ENCODE measurements at places on chromosomes 12 and 14.

GRCh38 chr12:103930787-103931735 lies 851 bp downstream of the HSP90B1 start:
- no peak for DNase-seq

DNA sequence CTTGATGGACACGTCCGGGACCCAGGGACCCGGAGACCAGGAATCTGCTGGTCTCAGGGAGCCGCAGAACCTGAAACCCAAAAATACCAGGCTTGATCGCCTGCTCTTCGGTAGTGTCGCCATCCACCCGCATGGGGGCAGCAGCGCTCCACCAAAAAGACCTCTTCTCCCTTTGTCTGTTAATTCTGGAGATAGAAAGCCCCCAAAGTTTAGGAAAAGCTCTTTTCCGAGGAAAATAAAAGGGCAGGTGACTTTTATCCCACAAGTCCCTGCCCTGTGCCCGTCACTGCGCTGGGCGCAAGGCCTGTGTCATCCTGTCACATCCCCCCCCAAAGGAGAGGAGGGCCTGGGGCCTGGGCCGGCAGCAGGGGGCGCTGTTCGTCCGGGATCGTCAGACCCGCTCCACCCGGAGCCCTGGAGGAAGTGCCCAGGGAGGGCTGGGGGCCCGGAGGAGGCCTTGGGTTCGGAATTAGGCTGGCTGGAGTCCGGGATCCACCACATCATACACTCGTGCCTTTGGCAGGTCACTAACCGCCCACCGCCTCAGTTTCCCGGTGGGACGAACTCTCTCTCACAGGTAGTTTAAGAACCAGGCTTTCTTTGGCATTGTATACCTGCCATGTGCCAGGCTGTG lies 31.9 kb downstream of the DAD1 start:
- peak; percentile 61 for DNase-seq

- no peak for DNase-seq
Measured at GRCh38 chr14:90839889-90840266, 23.6 kb upstream of the TTC7B start.

- no peak for DNase-seq
Measured at GRCh38 chr12:18799561-18799960, 61.6 kb downstream of the CAPZA3 start.

DNA sequence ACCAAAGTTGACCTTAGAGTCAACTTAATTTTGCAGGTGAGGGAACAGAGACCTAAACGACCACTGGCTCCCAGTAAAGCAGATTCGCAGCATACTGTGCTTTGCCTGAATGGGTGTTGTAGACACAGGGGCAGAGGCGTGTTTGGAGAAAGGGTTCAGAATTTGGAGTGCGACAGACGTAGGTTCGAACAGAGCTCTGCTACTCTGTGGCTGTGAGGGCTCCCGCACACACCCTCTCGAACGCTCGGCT lies 243 bp upstream of the TOMM20L start:
- DNase-seq, result no peak

- DNase-seq, result no peak
Measured at GRCh38 chr12:79655036-79655435, 35.7 kb downstream of the PAWR start.

Measured in NCI-H774 (cell line).